Islet precursor cell (in vitro differentiated cells): ENCODE measurements at places on chromosomes 4 and X.

- no peak for DNase-seq
Observed at GRCh38 chr4:177573507-177573906, 131.3 kb upstream of the AGA start.

DNA sequence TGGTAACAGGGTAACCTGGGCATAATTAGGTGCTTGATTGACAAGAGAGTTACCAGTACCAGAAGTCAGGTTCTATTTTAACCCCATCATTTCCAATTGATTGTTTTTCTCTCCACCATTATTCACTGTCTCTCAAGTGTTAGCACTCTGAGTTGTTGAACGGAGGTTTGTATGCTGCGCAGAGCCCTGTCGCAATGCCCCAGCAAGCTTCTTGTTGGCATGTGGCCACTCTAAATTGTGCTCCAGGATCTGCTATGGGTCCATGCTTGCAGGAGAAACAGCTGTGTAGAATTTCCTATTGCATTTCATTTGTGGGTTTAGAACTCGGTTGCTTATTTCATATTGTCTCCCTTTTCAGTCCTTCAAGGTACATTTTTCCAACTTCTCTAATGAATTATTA, 98.2 kb downstream of the KLHL8 start:
- DNase-seq: no peak

GRCh38 chr4:107691378-107691777, 28.7 kb downstream of the PAPSS1 start:
- no peak for DNase-seq

DNA sequence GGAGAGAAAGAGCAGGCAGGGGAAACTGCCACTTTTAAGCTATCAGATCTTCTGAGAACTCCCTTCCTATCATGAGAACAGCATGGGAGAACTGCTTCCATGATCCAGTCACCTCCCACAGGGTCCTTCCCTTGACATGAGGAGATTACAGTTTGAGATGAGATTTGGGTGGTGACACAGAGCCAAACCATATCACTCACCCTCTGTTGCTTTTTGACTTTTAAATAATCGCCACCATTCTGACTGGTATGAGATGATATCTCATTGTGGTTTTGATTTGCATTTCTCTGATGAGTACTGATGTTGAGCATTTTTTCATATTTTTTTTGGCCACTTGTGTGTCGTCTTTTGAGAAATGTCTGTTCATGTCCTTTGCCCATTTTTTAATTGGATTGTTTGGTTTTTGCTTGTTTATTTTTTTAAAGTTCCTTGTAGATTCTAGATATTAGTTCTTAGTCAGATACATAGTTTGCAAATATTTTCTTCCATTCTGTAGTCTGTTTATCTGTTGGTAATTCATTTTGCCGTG, 6.5 kb upstream of the PAQR3 start:
- DNase-seq: no peak

GRCh38 chr4:84493092-84493850, 5.8 kb downstream of the NKX6-1 start:
- DNase-seq: peak; percentile 86

DNA sequence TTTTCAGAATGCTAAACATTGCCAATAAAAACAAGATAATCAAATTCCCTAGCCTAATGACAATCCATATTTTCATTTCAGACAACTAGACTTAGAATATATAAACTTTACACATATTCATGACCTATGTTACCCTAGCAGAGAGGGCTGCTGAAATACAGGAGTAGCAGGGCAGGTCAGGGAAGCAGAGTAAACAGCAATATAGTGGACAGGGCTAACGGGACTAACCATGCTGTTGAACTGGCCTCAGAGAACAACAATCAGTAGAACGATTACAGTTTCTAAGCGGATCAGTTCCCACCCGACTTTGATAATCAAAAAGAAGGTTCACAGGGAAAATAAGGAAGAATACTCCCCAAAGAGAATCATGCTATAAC, 14.0 kb downstream of the TBCK start:
- DNase-seq: no peak

GRCh38 chr4:129350834-129351721, 255.1 kb downstream of the C4orf33 start:
- DNase-seq: no peak
